ENCODE measurements at places on chromosomes 5 and 9.

GRCh38 chr9:116003397-116003796 lies 150.2 kb upstream of the PAPPA start:
- DNase-seq, result no peak

DNA sequence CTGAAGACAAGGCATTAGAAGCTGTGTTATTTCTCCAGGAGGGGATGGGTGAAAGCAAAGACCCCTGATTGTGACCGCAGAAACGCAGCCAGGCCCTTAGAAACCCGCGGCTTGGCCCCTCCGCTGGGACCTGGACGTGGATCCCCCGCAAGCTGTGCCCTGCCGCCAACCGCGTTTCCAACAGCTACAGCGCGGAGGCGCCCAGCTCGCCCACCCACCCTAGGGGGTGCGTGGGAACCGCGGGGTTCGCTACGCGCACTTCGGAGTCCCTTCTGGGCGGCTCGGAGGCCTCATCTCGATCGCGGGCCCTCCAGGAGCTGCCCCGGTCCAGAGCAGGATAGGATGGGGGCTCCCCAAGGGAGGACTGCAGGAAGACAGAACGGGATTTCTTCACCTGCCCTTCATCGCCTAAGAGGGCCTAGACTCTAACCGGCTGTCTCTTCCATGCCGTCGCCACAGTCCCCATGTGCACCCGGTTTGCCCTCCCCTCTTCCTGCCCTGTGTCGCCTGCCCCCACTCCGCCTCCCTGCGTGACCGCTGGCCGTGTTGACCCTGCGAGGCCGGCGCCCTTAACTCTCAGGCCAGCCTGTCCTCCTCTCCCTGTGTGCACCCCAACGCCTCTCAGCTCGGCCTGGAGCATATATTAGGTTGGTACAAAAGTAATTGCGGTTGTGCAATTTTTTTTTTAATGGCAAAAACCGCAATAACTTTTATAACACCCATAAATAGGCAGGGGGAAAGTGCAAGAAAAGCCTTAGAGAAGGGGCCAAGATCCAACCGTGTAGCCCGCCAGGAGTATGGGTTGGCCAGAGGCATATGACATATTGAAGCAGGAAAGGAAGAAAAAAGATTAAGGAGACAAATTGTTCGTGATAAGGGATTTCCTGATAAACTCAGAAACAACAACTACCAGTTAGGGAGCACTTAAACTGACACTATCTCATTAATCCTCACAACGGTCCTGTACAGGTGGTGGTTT lies 68.1 kb upstream of the FREM1 start:
- no peak for DNase-seq

DNA sequence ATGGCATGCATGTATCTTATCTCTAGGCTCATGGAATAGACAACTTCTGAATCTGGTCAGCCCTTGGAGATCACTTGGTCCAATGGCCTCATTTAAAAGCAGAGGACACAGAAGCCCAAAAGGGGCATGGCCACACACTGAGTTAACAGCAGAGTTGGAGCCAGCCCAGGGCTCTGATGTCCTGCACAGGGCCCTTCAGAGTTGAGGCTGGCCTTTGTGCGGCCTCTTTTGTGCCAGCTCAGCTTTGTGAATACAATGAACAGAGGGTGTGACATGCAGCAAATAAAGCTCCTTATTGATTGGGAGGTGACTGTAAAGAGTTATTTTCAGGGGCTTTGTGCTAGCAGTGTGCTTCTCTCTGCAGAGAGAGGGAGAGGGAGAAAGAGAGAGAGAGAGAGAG lies 150.1 kb upstream of the STK32A start:
- peak; percentile 82 for DNase-seq

DNA sequence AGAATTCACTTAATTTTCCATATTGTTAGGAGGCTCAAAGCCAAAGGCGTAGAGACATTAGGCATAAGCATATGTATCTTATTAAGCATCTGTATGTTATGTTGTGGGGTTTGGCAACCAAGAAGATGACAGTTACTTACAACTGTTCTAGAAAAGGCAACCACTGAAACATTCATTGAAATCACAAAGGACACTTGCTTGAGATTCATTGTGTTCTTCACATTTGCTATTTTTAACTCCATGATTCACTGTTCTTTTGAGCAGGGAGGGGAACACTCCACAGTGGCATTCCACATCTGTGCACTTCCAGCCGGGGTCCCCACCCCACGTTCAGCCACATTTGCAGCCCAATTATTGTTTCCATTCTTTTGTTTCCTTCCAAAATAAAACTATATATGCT lies 107.1 kb downstream of the PALM2AKAP2 start:
- DNase-seq, result peak; percentile 22

DNA sequence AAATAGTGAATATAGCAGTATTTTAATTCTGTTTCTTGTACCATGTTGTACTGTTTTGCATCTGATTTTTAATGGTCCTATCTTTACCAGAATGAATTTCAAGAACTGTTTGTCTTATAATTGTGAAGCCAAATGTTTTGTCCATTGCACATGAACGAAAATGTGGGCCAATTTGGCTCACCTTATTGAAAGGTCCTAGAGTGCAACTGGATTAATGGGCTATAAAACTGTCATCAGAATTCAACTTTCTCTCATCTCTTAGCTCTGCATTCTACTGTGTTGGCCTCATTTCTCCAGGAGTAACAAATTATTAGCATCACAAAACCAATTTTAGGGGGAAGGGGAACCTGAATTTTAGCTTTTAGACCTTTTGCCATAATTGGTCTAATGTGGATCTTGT lies 179.4 kb upstream of the NUDT12 start:
- DNase-seq, result no peak

DNA sequence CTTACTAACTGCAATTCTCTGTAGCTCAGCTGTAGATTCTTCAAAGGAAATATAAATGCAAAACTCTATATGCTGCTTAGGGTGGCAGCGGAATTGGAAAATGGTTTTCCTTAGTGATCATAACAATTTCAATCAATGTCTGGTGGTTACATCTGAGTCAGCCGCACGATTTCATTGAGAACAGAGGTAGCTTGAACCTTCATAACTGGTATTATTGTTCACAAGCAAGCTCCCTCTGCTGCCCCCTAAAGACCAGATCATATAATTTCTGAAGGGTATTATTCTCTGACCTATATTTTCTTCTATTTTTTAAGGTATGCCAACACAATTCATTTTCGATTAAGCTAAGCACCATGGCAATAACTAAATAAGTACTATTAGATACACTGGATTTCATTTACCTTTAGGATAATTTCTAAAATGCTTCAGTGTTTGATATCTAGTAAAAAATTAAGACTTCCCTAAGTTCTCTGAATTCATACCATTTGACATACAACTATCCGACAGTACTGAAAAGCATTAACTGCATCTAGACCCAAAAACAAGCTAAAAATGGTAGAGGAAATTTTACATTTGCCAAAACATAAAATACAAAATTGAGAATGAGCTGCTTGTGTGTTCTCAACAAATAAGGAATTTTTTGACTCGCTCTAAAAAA lies 181.1 kb upstream of the SPEF2 start:
- DNase-seq, result peak; percentile 3

DNA sequence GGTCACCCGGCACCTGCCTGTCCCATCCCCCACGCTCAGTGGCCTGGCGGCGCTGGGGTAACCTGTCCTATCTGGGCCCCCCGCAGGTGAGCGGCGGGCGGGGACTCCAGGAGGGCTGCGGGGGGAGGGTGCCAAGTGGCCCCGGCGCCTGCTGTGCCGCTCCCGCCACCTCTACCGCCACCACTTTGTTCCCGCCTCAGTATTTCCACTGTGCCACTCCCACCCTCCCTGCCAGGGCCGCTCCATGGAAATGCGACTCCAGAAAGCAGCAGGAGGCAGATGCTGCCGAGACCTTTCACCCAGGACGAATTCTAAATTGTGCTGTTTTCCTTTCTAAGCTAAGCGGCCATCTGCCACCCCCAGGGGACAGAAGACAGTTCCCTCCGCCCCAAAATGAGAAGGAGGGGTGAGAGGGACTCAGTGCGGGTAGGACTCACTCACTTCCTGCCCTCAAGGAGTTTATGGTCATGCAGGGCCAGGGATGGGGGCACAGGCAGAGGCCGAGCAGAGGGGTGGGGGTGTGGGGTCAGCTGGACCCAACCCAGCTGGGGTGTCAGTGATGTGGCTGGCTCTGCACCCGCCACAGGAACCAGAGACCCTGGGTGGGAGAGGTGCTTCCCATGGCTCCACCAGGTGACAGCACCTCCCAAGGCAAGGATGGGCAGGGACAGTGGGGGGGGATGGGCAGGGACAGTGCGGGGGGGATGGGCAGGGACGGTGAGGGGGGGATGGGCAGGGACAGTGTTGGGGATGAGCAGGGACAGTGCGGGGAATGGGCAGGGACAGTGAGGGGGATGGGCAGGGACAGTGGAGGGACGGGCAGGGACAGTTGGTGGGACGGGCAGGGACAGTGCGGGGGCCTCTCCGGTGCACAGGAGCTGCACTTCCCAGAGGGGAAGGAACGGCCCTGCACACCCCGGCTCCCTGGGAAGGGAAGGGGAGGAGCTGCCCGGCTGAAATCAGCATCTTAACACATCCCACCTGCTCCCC lies 17.8 kb downstream of the NOTCH1 start:
- DNase-seq, result no peak

DNA sequence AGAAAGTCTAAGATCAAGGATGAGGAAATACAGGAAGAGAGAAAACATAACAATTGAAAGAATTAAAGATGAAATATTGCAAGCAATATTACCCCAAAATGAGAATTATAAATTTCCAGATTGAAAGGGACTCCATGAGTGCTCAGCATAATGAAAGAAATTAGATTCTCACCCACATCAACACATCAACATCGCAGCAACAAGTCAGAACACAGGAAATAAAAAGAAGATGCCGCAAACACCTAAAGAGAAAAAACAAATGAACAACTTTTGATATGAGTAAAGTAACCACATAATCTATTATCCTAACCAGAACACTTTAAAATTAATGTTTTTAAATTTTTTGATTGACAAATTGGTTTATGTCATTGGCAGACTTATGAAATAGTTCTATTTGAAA lies 318.3 kb upstream of the PTGER4 start:
- DNase-seq, result no peak

GRCh38 chr9:133918111-133918813 lies 73.9 kb downstream of the VAV2 start:
- no peak for DNase-seq

Measured in hippocampal formation (tissue), 2 donors.